Body of pancreas (tissue), 4 donors: ENCODE measurements at places on chromosomes 13 and 19. TPM values are rescaled to one million over a fixed set of nuclear protein-coding genes. Genes with fewer than 3 reads are reported as not detected.

The NPAS1 gene
- total RNA-seq: not detected

The DCT gene
- 0.33 TPM for total RNA-seq

The CALR3 gene
- not detected for total RNA-seq

The FXYD3 gene
- total RNA-seq: 13.5 TPM

The SPRED3 gene
- total RNA-seq: 0.52 TPM

DNA sequence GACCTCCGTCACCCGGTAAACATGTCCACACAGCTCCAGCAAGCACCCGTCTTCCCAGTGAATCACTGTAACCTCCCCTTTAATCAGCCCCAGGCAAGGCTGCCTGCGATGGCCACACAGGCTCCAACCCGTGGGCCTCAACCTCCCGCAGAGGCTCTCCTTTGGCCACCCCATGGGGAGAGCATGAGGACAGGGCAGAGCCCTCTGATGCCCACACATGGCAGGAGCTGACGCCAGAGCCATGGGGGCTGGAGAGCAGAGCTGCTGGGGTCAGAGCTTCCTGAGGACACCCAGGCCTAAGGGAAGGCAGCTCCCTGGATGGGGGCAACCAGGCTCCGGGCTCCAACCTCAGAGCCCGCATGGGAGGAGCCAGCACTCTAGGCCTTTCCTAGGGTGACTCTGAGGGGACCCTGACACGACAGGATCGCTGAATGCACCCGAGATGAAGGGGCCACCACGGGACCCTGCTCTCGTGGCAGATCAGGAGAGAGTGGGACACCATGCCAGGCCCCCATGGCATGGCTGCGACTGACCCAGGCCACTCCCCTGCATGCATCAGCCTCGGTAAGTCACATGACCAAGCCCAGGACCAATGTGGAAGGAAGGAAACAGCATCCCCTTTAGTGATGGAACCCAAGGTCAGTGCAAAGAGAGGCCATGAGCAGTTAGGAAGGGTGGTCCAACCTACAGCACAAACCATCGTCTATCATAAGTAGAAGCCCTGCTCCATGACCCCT, 9.0 kb upstream of the CEACAM5 start:
- H3K27me3 ChIP-seq: no peaks in the 10 kb centered on the region
- H3K36me3 ChIP-seq: no peaks in the 10 kb centered on the region
- H3K4me1 ChIP-seq: peaks cover 53% of the 10 kb centered on the region
- peak; percentile 41 for DNase-seq

DNA sequence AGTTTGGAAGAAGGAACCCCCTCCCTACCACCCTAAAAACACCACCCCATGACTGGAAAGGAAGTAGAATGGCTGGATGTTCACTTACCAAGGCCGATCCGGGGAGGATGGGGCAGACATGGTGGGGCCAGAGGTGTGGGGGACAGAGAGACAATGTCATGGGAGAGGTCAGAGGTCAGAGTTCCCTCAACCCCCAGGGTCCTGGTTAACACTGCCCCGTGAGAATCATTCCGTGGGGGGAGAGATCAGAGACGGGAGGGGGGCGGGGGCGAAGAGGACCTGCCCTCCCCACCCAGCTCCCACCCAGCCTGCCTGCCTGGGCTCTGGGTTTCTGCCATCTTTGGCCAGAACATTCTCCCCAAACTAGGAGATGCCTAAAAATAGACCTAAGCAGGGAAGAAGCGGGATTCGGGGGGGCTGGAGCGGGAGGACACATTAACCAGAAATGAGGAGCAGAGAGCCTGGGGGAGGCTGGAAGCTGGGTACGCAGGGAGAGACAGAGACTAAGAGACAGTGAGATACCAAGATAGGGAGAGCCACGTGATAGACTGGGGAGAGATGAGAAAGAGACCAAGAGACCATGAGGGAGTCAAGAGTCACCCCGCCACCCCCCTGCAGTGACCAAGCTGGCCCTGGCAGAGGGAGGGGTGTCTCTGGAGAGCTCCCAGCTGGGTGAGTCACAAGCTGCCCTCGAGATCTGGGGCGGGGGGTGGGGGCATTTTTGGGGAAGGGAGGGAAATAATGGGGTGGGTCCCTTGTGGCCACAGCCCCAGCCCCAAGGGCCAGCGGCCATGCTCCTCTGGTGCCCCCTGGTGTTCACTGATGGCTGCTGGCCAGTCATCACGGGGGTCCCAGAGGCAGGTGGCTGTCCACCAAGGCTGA, 6.1 kb upstream of the KANK2 start:
- H3K27ac ChIP-seq: no peak overlapping the region
- peaks cover 38% of the 10 kb centered on the region for H3K4me1 ChIP-seq
- H3K27me3 ChIP-seq: no peaks in the 10 kb centered on the region
- peak; percentile 60 for DNase-seq
- H3K4me3 ChIP-seq: no peak overlapping the region
- H3K36me3 ChIP-seq: no peaks in the 10 kb centered on the region

GRCh38 chr19:38564981-38565690, 52.6 kb downstream of the MAP4K1 start:
- H3K4me3 ChIP-seq: no peak overlapping the region
- no peaks in the 10 kb centered on the region for H3K4me1 ChIP-seq
- DNase-seq: no peak
- no peak overlapping the region for H3K27ac ChIP-seq
- H3K27me3 ChIP-seq: peaks cover 4% of the 10 kb centered on the region
- no peaks in the 10 kb centered on the region for H3K36me3 ChIP-seq

GRCh38 chr13:97892717-97893116, 60.8 kb upstream of the IPO5 start:
- DNase-seq: no peak
- no peak overlapping the region for H3K27ac ChIP-seq
- no peaks in the 10 kb centered on the region for H3K27me3 ChIP-seq
- H3K4me3 ChIP-seq: no peak overlapping the region
- no peaks in the 10 kb centered on the region for H3K36me3 ChIP-seq
- no peaks in the 10 kb centered on the region for H3K4me1 ChIP-seq

DNA sequence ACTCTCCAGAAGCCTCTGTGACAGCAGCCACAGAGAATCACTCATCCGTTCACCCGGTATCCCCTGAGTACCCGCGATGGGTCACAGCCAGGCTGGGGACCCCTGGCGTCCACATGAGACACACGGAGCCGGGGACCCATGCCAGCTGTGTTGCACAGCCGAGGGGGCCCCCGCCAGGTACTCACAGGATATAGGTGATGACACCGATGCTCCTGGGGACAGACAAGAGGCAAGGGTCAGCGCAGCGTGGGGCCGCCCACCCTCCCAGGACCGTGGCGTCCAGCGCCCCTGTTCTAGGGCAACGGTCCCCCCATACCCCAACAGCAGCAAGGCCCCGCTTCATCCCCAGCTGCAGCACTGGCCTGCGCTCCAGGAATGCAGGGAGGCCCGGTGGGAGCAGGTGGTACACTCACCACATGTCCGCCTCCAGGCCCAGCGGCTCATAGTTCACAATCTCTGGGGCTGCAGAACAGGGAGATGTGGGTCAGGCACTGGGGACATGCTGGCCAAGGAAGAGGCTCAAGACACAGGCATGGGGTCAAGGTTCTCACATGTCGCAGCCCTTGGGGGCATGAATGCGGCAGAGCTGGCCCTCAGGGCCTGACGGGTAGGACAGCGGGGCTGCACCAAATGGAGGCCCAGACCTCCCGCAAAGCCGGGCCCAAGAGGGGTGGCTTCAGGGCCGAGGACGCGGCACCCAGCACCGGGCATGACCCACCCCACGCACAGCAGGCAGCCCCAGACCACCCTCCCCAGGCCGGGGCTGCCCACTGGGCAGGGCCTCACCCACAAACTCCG, 7.2 kb downstream of the DAPK3 start:
- H3K4me1 ChIP-seq: peaks cover 36% of the 10 kb centered on the region
- DNase-seq: no peak
- no peaks in the 10 kb centered on the region for H3K27me3 ChIP-seq
- no peak overlapping the region for H3K27ac ChIP-seq
- no peak overlapping the region for H3K4me3 ChIP-seq

DNA sequence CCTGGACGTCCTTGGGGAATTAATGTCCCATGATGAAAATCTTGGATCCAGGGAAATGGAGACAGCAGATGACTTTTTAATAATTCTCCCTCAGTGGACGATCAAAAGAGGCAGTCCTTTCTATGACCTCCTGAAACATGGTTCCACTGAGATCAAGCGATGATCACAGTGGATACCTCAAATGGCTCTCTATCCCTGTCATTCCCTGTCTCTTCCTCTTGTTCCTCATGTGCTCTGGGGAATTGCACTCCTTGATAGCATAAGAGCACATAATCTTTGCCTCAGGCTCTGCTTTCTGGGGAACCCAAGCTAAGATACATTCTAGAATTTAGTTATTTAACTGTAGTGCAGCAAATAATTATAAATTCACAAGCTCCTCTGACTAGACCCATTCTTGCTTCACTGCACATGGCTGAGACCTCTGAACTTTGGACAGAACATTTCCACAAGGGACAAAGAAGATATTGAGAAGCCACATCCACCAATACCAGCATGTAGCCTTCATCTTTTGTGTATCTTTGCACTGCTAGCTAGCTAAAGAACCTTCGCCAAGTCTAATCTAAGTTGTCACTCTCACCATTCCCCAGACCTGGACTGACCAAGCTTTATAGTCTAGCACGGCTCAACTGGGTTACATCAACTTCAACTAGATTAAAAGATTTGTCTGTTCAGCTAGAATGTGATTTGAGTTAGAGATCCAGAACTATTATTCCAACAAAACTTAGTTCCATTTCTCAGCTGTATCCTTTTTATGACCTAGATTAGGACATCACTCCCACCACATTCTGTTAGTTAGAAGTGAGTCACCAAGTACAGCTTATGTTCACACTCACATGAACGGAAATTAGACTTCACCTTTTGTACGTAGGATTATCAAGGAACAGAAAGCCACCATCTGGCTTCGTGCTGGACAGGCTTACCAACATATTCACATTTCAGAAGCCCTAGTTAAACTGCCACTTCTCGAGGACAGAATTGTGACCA, 142.7 kb downstream of the SUCLA2 start:
- no peak for DNase-seq
- no peak overlapping the region for H3K4me3 ChIP-seq
- no peaks in the 10 kb centered on the region for H3K36me3 ChIP-seq
- no peaks in the 10 kb centered on the region for H3K4me1 ChIP-seq

DNA sequence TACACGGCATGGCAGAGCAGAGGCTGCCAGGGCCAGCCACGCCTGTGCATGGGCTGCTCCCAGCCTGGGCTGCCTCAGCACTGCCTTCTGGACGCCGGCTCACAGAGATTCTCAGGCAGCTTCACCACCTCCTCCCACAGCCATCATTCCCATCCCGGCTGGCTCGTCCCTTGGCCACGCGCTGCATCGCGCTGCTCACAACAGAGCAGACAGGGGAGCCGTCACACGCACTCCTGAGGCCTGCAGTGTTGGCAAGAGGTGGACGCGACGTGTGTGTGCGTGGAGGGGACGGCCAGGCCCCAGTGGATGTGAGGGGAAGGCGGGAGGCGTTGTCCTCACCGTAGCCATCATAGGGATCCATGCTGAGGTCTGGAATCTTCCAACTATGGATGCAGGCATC, 7.6 kb upstream of the PRKD2 start:
- H3K27me3 ChIP-seq: no peaks in the 10 kb centered on the region
- no peak for DNase-seq
- H3K27ac ChIP-seq: no peak overlapping the region
- H3K4me3 ChIP-seq: no peak overlapping the region

DNA sequence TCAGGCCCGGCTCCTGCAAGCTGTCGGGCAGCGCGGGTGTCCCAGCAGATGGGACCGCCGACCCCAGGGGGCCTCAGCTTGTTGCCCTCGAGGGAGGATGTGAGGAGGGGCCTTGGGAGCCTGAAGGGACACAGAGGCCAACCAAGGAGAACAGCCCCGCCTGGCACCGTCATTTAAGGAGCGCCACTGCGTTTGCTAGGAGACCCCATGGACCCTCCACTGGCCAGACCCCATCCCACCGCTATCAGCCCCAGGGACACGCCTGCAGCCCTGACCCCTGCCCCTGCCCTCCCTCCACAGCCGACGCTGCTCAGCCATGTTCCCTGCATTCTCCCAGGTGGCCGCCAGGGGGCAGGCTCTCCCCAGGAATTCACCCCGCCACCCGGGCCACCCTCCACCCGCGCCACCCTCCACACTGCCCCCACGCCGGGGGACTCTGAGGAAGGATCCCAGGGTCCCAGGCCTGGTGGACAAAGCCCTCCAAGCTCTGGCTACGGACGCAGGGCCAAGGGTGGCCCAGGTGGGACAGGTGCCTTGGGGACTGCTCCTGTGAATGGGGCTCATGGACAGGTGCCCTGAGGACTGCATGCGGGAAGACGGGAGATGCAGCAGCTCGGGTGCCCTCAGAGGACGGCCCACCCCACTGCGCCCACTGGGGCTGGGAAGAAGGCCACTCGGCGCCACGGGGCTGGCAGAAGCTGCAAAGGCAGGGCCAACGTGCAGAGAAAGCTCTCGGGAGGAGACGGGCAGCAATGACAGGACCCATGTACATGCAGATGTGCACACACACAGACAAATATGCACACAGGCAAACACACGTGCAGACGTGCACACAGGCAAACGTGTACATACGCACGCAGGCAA, 34.4 kb downstream of the PIP5K1C start:
- no peaks in the 10 kb centered on the region for H3K27me3 ChIP-seq
- H3K4me1 ChIP-seq: peaks cover 6% of the 10 kb centered on the region
- peak; percentile 74 for DNase-seq
- H3K4me3 ChIP-seq: no peak overlapping the region
- no peaks in the 10 kb centered on the region for H3K36me3 ChIP-seq
- no peak overlapping the region for H3K27ac ChIP-seq

DNA sequence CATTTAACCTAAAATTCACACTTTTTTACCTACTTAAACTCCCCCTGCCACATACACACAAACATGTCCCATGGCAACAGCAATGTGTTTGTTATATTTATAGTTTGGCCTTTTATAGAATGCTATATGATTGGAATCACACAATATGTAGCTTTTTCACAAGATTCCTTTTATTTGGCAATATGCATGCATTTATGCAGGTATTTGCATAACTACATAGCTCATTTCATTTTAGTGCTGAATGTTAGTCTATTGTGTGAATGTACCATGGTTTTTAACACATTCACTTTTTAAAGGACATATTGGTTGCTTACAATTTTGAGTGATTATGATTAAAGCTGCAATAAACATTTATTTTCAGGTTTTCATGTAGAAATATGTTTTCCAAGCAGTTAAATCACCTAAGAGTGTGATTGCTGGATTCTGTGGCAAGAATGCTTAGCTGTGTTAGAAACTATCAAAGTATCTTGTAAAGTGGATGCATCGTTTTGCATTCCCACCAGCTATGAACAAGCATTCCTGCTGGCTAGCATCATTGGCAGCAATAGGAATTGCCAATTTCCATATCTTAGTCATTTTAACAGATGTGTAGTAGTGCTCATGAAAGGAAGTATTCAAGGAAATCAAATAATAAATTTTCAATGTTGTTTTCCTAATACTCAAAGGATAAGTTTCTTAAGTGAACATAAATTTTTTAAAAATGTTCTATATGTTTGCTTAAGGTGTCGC, 557.0 kb downstream of the SLITRK1 start:
- H3K4me1 ChIP-seq: no peaks in the 10 kb centered on the region
- no peak overlapping the region for H3K4me3 ChIP-seq
- DNase-seq: no peak
- H3K36me3 ChIP-seq: no peaks in the 10 kb centered on the region
- no peak overlapping the region for H3K27ac ChIP-seq

DNA sequence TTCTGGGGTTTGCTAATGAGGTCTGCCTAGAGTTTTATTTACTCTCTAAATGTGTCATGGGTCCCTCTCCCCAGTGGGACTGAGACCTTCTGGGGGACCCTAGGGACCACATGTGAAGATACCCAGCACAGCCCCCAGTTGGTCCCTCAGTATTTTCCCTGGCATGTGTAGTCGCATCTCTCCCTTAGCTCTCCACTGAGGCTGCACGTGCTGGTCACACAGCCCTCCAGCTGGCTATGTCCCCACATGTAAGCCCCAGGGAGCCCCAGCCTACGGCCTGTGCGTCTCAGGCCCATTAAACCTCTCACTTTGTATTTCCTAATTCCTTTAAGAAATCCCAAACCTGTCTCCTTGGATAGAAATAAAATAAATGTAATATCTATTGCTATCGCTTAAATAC, 189.6 kb upstream of the TSHZ3 start:
- H3K27me3 ChIP-seq: peaks cover 7% of the 10 kb centered on the region
- no peaks in the 10 kb centered on the region for H3K36me3 ChIP-seq
- H3K4me3 ChIP-seq: no peak overlapping the region
- DNase-seq: no peak
